Psoas muscle (tissue), 8 donors: ENCODE measurements at places on chromosomes 1 and 21. TPM values are rescaled to one million over a fixed set of nuclear protein-coding genes. Genes with fewer than 3 reads are reported as not detected.

DNA sequence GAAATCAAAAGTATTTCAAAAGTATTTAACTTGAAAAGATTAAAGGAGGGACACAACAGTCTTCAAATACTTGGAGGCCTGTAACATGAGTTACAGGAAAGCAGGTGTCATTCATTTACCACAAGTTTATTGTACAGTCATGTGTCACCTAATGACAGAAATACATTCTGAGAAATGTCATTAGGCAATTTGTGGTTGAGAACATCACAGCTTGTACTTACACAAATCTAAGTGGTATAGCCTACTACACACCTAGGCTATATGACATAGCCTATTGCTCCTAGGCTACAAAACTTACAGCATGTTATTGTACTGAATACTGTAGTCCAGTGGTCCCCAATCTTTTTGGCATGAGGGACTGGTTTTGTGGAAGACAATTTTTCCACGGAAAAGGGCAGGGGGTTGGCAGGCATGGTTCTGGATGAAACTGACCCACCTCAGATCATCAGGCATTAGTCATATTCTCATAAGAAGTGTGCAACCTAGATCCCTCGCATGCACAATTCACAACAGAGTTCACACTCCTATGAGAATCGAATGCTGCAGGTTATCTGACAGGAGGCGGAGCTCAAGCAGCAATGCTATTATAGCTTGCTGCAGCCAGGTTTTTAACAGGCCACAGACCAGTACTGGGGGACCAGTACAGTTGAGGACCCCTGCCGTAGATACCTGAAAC is 25.0 kb upstream of the PHTF1 start:
- no peak for DNase-seq

- DNase-seq = no peak
Observed at GRCh38 chr1:32889731-32890278, 3.5 kb downstream of the HPCA start.

The UTP25 gene
- 5.4 TPM for total RNA-seq

GRCh38 chr1:15388201-15388880 is 21.3 kb upstream of the EFHD2 start:
- DNase-seq = no peak

DNA sequence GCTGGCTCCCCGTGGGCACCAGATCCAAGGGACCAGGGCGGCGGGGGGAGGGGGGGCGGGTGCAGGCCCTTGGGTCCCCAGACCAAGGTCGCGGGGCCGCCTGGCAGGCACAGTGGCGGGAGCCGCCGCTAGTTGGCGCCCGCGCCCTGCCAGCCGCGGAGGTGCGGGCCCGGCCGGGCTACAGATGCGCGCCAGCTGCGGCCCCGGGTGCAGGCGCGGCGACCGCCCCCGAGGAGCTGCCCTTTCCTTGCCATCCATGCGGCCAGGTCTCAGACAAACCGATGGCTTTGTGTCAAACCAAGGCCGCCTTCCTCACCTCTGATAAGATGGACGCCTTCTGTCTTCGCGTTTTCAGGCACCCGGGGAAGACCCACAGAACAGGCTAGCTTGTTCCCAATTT is 2.2 kb upstream of the RUNX3 start:
- peak; percentile 50 for DNase-seq

The FCRL5 gene
- total RNA-seq = not detected

DNA sequence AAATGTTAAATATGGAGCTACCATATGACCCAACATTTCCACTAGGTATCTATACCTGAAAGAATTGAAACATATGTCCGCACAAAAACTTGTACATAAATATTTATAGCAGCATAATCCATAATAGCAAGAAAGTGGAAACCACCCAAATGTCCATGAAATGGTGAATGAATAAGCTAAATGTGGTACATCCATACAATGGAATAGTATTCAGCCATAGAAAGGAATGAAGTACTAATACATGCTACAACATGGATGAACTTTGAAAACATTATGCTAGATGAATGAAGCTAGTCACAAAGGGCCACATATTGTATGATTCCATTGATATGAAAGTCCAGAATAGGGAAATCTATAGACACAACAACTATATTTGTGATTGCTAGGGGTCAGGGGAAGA is 20.0 kb upstream of the BLACAT1 start:
- no peak for DNase-seq

- DNase-seq = peak; percentile 92
Observed at GRCh38 chr1:27542463-27543273, 52.7 kb upstream of the WASF2 start.

The C4BPA gene
- not detected for total RNA-seq

DNA sequence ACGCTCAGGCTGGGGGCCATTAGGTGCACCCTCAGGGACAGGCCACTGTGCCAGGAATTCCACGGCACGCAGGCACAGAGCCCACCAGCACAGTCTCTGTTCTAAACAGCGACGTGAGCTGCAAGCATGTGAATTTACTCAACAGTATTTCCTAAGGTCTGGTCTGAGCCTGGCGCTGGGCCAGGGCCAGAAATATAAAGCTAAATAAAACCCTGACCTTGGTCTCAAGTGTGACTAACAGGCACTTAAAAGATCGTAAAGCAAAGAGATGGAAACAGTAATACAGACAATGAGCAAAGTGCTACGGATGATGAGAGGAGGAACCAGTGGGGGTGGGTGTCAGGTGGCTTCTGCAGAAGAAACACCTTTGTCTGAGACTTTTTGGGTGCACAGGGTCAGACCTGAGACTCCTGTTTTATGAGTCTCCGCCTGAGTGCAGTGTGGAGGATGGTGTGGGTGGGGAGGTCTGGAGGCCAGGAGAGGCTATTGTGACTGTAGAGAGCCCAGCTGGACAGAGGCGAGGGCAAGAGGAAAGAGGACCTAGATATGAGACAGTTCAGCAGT is 53.4 kb upstream of the EDN2 start:
- peak; percentile 90 for DNase-seq

GRCh38 chr1:52416811-52417210 is 12.4 kb downstream of the PRPF38A start:
- no peak for DNase-seq

DNA sequence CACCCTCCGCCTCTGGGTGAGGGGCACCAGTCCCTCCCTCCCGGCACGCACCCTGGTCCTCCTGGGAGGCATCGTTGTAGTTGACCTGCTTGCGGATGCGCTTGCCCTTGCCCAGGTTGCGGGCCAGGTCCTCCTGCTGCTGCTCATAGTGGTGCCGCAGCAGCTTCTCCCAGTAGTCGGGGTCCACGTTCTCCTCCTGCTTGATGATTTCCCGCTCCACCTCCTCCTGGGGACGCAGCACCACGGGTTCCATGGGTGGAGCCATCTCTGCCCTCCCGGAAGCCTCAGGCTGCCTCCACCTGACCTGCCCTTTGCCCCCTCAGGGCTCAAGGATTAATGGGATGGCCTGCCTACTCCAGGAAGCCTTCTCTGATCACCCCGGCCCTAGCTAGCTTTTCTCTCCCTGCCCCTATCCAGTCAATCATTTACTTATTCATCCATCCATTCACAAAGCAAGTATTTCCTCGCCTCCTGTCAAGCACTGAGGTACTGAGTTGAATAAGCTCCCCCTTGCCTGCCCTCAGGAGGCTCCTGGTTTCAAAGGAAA is 53.5 kb downstream of the CHD5 start:
- DNase-seq = no peak

DNA sequence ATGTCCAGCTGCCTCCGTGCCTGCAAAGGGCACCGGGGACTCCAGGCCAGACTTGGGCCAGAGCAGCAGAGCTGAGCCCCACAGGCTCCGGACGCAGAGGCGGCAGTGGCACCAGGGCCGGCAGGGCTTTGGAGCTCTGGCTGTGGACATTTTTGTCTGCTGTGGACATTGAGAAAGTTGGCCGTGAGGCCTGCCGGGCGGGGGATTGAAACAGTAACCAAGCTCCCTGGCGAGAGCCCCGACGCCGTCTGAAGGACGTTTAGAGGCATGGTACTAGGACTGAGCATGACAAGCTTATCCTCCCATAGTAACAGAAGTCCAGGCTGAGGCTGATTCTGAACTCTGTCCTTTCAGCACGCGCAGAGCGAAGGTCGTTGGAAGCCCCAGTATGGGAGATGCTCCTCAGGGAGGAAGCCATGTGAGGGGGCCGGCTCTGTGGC is 323.8 kb downstream of the AMY1C start:
- DNase-seq = peak; percentile 37

DNA sequence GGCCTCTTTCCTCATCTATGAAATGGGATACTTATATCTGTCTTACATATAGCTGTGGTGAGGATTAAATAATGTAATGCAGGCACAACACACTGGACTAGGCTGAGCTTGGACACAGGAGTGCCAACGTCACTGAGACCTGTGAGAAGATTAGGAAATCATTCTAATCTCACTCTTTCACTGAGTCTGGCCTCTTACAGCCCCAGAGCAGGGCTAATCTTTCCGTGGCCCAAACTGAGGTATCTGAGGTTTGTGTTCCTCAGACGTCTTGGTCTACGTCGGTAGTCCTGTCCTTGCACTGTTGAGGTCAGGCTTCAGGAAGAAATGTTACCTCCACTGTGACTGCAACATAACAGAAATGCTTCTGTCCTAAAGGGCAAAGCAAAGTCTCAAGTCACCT is 22.6 kb upstream of the A3GALT2 start:
- no peak for DNase-seq

DNA sequence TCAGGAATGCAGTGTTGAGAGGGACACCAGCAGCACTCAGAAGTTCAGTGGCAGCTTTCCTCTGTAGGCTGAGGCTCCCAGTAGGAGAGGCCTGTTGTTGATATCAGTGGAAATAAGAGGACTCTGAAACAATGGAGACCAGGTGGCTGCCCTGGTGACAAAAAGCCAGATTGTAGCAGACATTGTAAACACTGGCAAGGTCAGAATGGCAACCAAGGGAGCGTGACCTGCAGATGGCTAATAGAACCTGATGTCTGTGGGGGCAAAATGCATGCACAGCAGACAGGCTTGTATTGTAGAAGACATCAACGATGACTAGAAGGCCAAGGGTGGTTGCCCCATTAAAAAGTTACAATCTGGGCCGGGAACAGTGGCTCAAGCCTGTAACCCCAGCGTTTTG is 53.1 kb upstream of the GPR37L1 start:
- no peak for DNase-seq

DNA sequence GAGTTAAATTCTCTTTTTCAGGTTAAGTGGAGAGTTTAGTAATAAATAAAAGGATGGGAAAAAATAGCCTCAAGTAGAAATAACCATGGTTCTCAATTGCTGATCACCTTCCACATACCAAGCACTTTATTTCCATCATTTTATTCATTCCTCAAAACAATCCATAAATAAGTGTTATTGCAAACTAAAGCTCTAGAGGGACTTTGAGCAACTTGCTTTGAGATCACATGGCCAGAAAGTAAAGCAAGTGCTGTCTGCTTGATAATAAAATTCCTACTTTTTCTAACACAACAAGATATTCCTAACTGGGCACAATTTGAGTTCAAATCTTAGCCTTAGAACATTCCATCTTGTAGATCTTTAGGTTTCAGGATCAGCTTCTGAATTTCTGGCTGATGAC is 97.1 kb upstream of the C1orf87 start:
- DNase-seq = no peak

DNA sequence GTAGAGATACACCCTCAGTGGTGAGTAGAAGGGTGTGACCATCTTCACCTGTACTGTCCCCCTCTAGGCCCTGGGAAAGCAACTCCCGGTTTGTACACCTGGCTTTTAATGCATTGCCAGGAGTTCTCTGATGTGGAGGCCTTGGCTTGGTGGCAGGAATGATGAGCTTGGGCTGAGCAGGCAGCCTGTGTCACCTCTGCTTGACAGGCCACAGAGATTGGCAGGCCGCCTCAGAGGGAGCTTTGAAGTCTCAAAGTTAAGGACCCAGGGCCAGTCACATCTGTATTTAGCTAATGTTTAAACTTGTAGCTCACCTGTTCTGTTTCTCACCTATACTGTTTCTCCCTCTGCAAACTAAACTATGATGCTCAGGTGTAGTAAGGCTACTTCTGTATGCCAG is 28.5 kb downstream of the HUNK start:
- no peak for DNase-seq

GRCh38 chr1:19533626-19534025 is 48.3 kb upstream of the CAPZB start:
- DNase-seq = no peak

The ADAMTS1 gene
- 53.6 TPM for total RNA-seq

GRCh38 chr1:62628506-62628905 is 31.2 kb downstream of the ANGPTL3 start:
- DNase-seq = no peak

DNA sequence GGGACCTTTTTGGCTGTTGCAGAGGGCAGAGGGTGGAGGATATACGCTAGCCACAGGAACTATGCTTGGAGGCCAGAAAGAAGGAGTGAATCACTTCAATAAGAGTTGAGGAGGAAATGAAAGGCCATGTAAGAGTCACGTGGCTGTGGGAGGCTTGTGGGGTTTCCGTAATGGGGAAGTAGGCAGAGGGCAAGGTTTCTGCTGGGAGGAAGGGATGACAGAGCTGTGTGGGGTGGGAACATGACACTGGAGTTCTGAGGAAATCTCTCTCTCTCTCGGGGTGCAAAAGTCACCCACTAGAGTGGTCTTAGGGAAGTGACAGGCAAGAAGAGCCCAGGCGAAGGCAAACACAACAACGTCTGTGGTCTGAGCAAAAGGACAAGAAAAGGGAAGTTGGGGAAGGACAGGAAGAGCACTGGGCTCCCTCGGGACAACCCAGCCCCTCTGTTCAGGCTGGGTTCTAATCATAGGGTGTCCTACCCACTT is 3.9 kb upstream of the CD1C start:
- peak; percentile 54 for DNase-seq

The KRTAP19-7 gene
- not detected for total RNA-seq

DNA sequence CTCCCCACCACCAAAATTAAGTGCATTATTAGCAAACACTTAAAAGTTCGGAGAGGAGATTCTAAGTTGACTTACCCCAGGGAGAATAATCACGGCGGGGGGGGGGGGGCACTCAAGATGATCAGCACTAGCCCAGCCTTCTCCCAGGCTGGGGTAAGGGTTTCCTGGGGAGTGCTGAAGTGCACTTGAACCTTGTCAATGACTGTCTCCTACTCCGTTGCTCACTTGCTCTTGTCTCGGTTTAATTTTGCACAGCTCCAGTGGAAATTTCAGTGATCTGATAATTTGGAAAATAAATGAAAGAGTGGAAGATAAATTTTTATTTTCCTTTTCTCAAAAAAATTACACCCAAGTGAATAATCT is 59.2 kb downstream of the PBX1 start:
- DNase-seq = no peak

The RAB7B gene
- 1.2 TPM for total RNA-seq

DNA sequence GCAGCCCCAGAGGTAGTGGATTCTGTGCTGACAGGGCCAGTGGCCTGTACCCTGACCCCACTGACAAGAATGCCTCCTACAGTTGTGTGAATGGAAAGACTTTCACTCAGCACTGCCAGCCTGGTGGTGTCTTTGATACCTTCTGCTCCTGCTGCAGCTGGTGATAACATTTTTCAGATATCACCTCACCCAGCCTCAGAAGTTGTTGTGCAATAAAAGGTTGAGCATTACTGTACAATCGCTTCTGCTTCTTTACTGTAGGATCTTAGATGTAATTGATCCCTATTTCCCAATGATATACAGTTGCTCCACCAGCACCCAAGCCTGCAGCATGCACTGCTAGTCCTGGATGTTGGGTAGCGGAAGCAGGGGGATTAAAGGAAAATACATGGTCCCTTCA is 4.8 kb upstream of the CHIA start:
- no peak for DNase-seq

The TCHH gene
- total RNA-seq = 0.04 TPM

The NBPF6 gene
- total RNA-seq = not detected
